Amniotic stem cell (primary cell): ENCODE measurements at places on chromosomes 13 and 19.
A peak's percentile ranks its signal among the peaks of the same experiment; 100 is the strongest.

DNA sequence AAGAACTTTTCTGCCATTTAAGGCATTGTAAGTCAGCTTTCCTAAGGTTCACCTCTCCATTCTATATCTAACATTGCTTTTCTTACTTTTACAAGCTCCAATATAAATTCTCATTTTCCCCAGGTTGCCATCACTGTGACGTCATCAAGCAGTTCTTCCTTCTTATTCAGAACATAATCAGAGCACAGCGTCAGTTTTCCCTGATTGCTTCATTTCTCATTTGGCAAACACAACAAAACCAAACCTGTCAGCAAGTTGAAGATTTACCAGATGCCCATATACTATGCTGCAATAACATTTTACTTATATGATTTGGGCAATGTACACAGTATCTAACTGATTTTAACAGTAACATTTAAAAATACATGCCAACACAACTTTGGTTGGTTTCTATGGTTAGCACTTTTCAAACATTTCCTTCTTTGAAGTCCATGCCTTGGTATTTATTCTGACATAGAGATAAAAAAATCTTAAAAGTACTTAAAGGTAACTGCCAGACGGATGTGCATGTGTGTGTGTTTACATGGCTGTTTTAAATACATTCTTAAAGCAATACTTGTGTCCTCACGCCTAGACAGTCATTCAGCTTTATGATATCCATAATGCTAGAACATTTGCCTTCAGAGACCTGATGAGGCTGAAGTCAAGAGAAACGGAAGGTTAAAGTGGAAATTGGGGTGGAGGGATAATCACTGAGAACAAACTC is 264.0 kb downstream of the KLF12 start:
- no peak for DNase-seq

- DNase-seq, result peak; percentile 83
Observed at GRCh38 chr19:45443462-45444317, 20.0 kb upstream of the ERCC1 start.

- no peak for DNase-seq
Observed at GRCh38 chr19:51779181-51779580, 15.8 kb upstream of the FPR3 start.

DNA sequence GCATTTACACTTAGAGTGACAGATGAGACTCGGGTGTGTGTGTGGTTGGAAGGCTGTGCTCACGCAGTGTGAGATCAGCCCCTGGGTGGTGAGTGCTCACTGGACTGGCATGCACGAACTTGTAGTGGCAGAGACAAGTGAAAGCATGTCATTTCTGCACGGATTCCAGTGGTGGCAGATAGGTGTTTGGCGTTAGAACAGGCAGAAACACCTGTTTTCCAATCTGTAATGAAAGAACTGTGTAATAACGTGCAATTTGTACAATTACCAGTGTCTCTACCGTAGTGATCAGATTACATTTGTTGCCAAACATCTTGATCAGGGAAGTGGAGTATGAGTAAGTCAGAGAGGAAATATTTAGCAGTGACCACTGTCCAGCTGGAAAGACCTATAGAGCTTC is 8.2 kb downstream of the LAMP1 start:
- no peak for DNase-seq

- no peak for DNase-seq
Observed at GRCh38 chr13:112119192-112120030, 52.5 kb downstream of the SOX1 start.
